NCI-H1436 treated with DMSO at 0.1 percent for 48 hours (cell line): ENCODE measurements at places on chromosomes 3 and 15.

DNA sequence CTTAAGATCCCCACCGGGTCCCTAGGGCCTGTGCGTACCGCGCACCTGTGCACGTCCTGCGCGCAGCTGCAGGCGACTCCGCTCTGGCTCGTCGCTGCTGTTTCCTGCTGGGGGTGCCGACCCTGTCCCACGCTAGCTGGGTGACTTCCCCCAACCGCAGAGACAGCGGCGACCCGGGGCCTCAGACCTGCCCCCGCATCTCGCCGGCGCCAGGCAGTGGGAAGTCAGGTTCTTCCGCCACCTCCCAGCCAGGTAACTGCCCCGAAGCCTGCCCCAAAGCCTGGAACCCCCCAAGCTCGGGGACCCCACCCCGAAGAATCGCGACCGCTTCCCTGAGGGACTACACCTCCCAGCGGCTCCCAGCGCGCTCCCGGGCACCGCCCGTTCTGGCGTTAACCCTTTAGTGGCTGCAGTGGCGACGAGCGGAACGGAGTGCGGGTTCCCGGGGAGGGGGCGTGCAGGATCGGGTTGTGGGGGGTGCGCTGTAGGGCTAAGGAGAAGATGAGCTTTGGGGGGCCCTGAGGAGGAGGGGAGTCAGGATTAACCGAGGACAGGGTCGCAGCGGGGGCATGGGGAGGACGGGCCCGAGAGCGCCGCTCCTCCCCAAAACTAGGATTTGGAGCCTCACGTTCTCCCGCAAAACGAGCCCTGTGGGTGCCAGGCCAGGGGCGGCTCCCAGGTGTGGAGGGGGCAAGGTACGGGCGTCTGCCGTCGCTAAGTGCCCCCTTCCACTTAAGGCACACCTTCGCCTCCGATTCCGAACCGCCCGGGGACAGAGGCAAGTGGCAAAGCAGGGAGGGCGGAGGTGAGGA is 589 bp downstream of the NEIL1 start:
- DNase-seq = no peak

DNA sequence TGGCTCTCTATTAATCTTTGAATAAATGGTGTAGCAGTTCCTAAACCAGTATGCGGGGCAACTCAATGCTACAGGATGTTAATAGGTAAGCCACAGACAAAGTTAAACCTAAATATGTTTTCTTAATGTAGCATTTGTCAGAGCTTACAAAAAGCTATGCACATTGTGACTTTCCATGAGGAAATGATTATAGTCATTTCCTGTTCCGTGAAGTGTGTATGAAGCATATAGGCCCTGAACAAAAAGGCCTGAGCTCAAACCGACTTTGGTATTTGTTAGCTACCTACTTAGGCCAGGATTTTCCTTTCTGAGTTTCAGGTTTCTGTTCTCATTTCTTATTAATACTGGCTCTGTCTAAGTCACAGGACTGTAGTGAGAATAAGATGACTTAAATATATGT is 14.2 kb downstream of the ZNF80 start:
- no peak for DNase-seq

- DNase-seq = no peak
Measured at GRCh38 chr15:83106994-83107840, at the start of gene TM6SF1. Gene TM6SF1, plus strand, starts transcription at chr15:83107645. Its CDS starts 36 bp downstream, at chr15:83107681.

DNA sequence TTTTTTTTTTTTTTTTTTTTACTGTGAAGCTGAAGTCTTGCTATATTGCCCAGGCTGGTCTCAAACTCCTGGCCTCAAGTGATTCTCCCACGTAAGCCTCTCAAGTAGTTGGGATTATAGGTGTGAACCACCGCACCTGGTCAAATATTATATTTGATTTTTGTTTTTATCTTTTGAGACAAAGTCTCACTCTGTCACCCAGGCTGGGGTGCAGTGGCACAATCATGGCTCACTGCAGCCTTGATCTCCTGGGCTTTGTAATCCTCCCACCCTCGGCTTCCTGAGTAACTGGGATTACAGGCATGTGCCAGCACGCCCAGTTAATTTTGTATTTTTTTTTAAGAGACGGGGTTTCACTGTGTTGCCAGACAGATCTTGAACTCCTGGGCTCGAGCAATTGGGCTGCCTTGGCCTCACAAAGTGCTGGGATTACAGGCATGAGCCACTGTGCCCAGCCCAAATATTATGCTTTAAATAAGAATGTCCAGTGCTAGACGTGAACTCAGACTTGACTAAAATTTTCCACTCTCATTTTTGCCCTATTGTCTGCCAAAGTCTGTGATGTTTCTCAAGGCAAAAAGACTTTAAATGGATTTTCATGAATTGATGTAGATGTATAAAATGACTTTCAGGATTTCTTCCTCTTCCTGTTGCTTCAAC is 33.4 kb upstream of the CRBN start:
- no peak for DNase-seq

- no peak for DNase-seq
Measured at GRCh38 chr3:125386811-125387210, 11.7 kb upstream of the ZNF148 start.

- DNase-seq = peak; percentile 90
Measured at GRCh38 chr3:175270198-175270837, 411.2 kb downstream of the NAALADL2 start.

- no peak for DNase-seq
Measured at GRCh38 chr15:95656595-95656994, 673.9 kb upstream of the NR2F2 start.

- DNase-seq = no peak
Measured at GRCh38 chr3:150745832-150746231, 17.1 kb downstream of the SIAH2 start.

DNA sequence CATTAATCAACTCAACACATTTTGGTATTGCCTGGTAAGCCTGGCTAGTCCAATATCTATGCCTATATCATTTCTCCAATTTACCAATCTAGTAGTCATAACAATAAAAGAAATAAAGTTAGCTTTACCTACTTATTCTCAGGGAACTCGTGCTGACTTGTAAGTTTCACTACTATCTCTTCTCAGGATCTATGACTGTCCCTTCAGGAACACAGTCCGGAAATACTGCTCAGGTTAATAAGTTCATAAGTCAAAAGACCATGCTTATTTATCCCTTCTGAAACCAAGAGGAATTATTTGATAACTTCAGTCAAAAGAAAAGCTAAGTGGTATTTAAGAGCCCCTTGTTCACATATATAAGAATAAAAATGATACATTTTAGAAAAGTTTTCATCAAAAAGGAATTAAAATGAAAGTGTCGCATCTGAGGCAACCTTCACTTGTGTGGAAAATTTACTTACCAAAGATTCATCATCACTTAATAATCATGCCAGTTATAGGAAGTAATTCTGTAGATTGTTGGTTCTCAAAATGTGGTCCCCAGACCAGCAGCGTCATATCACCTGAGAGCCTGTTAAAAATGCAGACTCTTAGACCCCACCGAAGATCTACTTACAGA is 15.5 kb upstream of the THRB start:
- no peak for DNase-seq

DNA sequence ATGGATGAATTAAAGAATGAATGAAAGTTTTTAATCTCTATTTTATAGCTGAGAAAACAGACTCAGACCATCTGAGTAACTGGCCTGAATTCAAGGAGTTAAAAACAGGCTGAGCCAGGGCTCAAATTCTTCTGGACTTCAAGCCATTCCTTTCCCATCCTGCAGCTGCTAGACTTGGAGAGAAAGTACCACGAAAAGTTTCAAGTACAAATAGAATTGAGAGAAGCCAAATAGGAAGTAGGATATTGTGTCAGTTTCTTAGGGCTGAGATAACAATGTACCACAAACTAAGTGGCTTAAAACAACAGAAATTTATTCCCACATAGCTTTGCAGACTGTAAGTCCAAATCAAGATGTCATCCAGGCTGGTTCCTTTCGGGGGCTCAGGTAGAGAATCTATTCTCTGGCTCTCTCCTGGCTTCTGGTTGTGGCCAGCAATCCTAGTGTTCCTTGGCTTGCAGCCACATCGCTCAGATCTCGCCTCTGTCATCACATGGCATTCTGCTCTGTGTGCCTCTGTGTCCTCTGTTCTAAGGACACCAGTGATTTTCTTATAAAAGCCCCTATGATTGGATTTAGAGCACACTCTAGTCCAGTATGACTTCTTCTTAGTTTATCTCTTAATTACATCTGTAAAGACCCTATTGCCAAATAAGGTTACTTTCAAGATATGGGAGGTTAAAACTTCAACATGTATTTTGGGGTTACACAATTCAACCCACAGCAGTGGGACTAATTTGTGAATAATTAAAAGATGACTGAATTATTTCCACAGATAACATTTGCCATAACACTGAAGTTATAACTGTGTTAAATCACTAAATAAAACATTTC is 25.7 kb upstream of the GOLIM4 start:
- DNase-seq = no peak

GRCh38 chr15:65956307-65956706 is 87.0 kb downstream of the RAB11A start:
- DNase-seq = no peak

DNA sequence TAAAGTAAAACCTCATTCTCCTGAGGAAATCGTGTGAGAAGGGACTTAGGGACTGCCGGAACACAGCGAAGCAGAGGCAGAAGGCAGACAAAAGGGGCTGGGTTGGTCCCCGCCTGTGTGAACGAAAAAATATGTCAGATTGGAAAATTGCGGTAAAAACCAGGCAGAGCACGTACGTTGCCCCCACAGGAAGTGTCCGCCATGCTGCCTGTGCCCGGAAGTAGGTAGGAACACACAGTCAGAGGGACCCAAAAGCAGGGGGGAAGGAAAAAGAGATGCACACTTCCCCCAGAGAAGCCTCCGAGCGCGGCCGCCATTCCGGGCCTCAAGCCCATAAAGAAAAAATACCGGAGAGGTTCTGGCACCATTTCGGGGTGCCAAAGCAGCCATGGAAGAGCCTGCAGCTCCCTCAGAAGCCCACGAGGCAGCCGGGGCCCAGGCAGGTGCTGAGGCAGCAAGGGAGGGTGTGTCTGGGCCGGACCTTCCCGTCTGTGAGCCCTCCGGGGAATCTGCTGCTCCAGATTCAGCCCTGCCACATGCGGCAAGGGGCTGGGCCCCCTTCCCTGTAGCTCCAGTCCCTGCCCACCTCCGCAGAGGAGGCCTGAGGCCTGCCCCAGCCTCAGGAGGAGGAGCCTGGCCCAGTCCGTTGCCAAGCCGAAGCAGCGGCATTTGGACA is at the start of gene MKRN3:
Gene MKRN3 (plus strand): TSS at position 280 of the 676 bp plus-strand sequence. CDS start 109 bp downstream, at position 389.
- peak; percentile 63 for DNase-seq

DNA sequence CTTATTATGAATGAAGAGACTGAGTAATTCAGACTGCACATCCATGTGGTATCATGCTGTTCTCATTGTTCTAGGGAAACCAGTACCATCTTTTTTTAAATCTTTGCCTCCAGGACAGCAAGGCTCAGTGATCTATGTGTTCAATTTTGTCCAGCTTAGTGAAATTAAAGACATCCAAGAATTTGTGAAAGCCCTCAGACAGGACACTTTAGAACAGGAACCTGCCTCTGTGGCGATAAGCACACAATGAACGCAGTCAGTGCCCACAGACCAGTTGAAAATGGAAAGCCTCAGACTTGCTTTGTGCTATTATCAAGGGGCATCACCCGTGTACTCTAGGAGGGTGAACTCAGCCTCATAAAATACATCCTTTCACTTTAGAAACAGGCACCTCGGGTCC is 20.1 kb downstream of the EID1 start:
- no peak for DNase-seq

GRCh38 chr3:176037636-176038035 is 1159.6 kb downstream of the TBL1XR1 start:
- DNase-seq = no peak

GRCh38 chr3:189554868-189555557 is 76.2 kb upstream of the TP63 start:
- DNase-seq = no peak

DNA sequence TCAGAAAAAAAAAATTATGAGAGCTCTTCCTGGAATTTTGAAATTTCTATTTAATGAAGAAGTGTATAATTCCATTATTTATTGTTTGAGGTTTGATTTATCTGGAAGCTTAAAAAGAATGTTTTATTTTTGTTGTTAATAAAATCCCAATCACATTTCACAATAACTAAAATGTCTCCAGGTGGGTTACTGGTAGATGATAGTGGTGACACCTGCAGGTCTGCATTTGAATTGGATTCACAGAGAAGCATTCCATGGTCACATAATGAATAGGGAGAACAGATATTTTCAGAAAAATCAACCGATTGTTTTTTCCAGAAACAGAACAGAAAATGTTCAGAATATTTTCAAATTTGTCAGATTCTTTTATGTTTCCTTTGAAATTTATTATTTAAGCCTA is 48.3 kb downstream of the ASB7 start:
- no peak for DNase-seq

DNA sequence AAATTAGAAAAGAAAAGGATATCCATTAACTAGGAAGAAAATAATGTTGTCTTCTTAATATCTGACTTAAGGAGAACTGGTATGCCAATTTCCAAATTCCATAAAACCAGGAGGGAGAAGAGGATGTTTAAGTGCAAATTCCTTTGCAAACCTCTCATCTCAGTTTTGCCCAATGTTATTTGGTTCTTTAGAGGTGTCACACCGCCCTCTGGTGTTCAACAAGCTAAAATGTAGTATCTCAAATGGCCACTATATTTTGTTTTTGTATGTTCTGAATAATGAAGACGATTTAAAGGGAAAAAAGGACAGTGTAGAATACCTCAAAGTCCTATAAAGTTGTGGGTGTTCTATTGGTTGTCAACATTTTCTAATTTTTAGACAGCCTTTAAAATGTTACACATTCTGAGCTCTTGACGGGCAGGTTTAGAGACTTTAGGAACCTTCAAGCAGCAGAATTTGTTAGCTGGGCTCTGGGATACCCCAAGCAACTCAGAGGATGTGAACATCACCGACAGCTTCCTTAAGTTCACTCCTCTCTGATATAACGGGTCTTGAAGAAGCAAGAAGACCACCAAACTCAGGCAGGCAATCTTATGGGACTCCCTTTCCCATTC is 458.3 kb downstream of the MFSD1 start:
- no peak for DNase-seq

GRCh38 chr3:42503957-42504333 is 1.5 kb downstream of the VIPR1 start:
- DNase-seq = no peak

GRCh38 chr3:189806171-189806951 is 175.2 kb downstream of the TP63 start:
- no peak for DNase-seq

DNA sequence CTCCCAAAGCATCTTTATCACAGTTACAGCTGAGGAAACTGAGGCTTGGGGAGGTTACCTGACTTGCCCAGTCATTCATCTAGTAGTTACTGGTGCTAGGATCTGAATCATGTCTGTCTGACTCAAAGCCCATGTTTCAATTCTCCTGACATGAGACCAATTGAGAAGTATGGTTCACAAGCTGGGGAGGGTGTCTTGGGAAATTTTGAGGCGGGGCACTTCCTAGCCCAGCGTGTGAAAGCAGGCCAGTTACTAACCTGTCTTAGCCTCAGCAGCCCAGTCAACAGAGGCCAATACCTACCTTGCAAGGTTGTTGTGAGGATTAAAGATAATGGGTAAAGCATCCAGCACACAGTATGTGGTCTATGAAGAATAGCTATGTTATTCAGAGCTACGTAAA is 37.0 kb downstream of the CLDN18 start:
- DNase-seq = no peak
